ENCODE measurements at places on chromosomes 1 and 21.
A peak's percentile ranks its signal among the peaks of the same experiment; 100 is the strongest.

DNA sequence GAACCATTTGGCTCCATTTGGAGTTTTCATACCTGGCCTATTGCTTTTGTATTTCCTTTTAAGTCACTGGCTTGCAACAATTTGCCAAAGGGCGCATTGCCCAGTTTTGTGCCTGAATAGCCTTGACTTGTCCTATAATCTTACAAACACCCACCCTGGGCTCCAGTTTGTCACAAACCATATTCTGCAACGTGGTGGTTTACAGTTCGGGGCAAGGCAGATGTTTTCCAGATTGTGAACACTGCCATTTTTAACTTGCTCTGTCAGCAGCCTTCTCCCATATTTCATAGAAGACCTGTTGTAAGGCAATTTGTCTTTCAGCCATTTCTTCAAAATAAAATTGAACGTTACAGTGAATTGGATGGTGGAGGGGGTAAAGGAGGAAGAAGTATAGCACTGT is 53.2 kb upstream of the UBE2U start:
- DNase-seq, result no peak

DNA sequence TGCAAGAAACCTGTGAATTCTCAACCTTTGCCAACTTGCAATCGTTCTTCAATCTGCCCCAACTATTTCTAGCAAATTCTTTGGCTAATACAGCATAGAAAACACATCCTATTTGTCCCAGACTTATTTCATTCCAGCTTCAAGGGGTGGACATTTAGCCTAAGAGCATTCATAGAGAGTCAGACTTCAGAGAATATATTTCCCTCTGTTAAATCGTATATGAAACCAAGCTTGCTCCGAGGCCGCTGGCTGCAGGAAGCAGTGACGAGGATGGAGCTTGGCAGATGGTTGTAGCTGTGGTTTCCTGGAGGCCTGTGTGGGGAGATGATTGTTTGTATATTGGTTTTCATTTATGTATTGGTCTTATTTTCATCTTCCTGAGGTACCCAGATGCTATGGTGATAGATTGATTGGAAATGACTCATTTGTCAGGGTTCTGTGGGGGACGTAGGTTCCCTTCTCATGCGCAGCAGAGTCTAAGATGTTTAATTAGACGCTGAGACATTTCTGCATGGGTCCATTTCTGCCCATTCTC is 26.1 kb downstream of the MAN1C1 start:
- DNase-seq, result no peak

DNA sequence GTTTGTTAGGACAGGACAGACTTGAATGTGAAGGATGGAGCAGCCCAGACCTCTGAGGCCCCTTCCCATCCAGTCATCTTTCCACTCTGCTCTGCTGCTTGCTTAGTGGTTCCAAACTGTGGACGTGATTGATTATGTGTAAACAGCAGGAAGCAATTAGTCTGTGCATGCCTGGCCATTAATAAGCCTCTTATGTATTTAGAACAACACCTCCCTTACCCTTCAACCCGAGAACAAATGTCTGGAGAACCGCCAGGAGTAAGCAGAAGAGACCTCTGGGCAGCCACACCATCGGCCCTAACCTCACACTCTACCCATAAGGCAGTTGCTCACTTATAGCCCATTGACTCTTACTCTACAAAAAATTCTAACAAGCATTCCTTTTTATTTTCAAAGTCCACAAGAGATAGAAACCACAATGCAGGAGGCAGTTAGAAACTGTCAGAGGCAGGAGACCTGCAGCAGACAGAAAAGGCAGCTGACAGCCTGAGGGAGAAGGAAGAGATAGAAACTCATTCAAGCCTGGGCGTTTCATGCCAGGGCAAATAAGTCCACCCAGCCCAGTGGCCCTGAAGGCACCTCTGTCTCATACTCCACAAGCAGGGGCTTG is 5.8 kb upstream of the EPHA8 start:
- DNase-seq, result peak; percentile 77

GRCh38 chr1:40450495-40451237 is 390 bp downstream of the ZFP69B start:
- DNase-seq, result peak; percentile 32

All from NCI-H146 (cell line).